Posterior cingulate gyrus (tissue), 11 donors: ENCODE measurements at places on chromosomes 12 and 14.

GRCh38 chr14:93286212-93286890 lies 46.5 kb downstream of the BTBD7 start:
- no peak for DNase-seq

DNA sequence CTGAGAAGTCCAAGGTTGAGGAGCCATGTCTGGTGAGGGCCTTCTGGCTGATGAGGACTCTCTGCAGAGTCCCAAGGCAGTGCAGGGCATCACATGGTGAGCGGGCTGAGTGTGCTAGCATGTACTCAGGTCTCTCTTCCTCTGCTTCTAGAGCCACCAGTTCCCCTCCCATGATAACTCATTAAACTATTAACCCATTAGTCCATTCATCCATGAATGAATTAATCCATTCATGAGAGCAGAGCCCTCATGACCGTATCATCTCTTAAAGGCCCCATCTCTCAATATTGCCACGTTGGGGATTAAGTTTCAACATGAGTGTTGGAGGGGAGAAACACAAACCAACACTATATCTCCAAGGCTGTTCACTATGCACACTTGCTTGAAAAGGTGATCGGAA lies 83.7 kb downstream of the TMEM30B start:
- no peak for DNase-seq

- no peak for DNase-seq
Observed at GRCh38 chr14:61213920-61214319, 67.2 kb downstream of the TMEM30B start.

DNA sequence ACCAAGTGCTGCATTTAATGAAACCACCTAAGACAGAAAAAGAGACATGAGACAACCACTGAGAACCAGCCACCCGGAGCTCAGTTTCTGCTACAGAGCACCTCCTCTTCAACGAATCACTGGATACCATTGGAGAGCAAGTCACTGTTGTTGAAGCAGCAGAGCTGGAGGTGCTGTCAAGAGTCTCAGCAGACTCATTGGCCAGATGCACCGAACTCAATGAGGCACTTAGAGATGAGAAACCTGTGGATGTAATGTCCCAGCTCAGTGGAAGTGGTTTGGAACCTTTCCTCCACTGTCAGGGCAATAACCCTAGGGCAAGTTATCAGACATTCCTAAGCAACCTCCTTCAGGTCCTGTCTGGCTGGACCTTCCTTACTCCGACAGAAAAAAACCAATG lies 13.1 kb downstream of the NPC2 start:
- no peak for DNase-seq

DNA sequence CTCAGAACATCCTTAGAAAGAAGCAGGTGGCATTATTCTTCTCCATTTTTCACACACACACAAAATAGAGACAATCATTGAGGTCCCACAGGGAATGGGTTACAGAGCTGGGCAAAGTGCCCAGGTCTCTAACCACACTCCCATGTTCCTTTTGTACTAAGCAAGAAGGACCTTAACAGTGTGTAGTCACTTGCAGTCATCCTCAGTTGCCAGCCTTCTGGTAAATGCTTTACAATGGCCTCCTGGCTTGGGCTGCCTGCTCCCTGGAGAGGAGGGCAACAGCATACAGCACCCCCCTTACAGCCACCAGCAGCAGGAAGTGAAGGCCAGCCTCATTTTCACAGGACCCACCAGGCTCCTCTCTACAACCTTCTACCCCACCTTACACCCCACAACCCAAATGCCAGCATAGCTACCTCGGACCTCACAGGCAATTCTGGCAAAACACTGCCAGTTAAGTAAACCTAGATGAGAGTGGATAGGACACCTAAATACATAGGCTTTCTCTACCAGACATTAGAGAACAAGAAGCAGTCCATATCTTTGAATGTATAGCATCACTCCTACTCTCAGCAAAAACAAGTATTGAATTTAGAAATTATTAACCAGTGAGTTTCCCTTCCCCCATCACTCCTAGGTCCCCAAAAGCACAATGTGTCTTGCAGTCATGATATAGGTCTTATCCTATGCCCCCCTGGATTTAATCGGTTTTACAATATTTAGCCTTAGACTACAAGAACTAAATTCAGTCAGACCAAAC lies 88.1 kb downstream of the PPP2R5E start:
- DNase-seq = no peak

DNA sequence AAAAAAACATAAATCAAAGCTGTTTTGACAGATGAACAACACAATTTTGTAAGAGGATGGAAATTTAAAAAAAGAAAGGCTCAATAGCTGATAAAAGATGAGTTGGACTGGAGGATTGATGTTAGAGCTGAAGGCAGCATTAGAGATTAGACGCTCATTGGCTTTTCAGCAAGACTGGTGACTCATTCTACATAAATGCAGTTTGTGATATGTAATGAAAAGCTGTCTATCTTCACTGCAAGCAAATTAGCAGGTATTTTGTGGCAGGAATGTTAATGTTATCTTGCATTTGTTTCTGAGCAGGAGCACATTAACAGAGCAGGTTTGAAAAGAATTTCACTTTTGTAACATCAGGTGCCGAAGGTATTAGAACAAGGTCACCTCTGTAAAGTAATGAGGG lies 442.7 kb upstream of the NOVA1 start:
- no peak for DNase-seq

- no peak for DNase-seq
Observed at GRCh38 chr14:68255693-68256178, 436.2 kb downstream of the RAD51B start.

DNA sequence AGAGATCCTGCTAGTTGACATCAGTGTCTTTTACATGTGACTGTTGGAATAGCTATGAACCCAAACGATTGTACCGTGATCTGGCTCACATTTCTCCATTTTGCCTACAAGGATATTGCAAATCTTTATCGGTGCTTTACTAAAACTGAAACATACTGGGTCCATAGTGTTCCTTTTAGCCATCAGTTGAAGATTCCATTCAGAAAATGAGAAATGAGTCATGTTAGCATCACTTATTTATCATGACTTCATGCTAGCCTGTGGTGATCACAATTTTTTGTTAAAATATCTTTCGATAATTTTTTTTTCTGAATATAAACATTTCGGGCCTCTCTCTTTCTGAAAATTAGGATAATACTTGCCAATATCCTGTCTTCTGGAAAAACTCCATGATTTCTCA lies 210.3 kb downstream of the EGLN3 start:
- DNase-seq = no peak

DNA sequence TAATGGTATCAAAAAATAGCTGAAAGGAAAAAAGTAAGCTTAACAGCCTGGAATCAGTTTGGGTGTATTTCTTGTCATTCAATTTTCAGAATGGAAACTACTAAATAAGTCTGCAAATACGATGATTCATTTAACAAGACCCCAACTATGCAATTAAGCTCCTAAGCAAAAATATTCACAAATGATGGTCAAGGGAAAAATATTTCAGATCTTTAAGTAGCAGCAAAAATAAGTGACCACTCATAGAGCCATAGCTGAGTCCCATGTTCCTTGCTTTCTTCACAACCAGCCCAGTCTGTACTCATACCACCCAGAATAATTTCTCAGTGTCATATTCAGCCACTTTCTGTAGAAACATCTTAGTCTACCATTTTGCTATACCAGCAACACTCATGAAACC lies 185.4 kb downstream of the PPM1H start:
- no peak for DNase-seq

DNA sequence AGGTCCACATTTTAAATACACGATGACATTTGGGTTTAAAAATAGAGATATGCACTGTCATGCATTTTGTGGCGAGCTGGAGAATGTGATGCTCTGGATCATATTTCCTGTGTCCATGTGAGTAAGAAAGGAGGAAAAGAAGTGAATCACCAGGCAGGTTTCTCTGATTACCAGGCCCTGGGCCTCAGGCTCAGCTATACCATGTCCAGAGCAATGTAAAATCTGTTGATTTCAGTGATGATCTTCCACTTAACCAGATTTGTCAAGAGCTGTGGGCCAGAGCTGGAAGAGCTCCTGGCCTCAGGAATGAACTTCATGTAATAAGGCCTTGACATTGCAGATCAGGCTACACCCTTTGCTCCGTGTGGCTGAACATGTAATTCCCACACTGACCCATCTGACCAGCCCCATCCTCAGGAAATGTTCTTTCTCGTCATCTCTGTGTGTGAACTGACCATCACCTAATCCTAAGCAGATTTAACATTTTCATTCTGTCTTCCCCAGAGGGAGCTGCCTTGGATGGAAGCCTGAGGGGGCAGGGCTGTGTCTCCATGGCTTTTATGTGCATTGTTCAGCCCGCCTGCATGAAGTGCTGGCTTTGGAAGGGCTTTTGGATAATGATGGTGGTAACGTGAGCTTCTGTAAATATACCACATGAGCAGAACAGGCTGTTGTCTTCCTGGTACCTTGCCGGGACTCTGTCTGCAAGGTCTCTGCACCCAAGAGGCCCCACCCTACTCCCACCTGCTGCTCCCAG lies 54.5 kb downstream of the CRACR2A start:
- no peak for DNase-seq

DNA sequence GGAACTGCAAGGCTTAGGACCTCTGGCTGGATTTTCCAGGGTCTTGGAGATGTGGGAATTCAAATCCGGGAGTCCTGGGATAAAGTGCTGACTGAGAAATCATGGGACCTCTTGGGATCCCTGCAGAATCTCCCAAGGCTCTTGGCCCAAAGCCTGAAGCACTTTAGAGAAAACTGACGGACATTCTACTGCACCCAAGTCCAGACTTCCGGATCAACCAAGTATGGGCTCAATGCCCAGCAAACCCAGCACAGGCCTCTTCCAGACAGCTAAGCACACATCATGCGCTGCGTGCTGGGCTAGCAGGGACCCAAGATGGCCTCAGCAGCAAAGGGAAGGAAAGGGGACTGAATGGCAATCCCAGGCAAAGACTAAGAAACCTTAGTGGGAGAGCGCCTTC lies 85.0 kb downstream of the ACTN1 start:
- no peak for DNase-seq

DNA sequence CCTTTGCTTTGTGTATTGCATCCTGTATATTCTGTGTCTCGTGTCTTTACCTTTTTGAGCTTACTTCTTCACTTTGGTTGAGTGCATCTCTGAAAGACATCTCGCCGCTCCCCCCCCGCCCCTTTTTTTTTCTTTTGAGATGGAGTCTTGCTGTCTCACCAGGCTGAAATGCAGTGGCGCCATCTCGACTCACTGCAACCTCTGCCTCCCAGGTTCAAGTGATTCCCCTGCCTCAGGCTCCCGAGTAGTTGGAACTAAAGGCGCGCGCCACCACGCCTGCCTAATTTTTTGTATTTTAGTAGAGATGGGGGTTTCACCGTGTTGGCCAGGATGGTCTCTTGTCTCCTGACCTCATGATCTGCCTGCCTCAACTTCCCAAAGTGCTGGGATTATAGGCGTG lies 49.9 kb downstream of the DIP2B start:
- DNase-seq = no peak
